ENCODE measurements at places on chromosomes 2 and 18.

DNA sequence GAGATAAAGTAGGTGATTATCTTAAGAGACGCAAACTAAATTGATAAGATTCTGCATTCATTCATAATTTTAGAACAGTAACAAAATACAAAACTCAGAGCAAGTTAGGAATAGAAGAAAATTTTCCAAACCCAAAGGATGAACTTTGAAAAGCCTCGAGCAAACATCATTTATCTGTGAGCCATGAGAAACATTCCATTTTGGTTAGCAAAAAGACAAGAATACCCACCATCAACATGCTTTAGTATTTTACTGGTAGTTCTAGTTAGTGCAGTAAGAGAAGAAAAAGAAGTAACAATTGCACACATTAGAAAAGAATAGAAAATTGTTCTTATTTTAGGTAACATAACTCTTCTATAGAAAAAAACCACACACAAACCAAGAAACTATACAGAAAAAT is 291.3 kb upstream of the TCF4 start:
- DNase-seq = no peak

- no peak for DNase-seq
Measured at GRCh38 chr2:150526827-150527226, 39.4 kb upstream of the RND3 start.

- DNase-seq = no peak
Measured at GRCh38 chr2:144421606-144422510, 98.1 kb downstream of the ZEB2 start.

GRCh38 chr2:68357605-68358337 is 7.3 kb upstream of the PLEK start:
- DNase-seq = peak; percentile 27

DNA sequence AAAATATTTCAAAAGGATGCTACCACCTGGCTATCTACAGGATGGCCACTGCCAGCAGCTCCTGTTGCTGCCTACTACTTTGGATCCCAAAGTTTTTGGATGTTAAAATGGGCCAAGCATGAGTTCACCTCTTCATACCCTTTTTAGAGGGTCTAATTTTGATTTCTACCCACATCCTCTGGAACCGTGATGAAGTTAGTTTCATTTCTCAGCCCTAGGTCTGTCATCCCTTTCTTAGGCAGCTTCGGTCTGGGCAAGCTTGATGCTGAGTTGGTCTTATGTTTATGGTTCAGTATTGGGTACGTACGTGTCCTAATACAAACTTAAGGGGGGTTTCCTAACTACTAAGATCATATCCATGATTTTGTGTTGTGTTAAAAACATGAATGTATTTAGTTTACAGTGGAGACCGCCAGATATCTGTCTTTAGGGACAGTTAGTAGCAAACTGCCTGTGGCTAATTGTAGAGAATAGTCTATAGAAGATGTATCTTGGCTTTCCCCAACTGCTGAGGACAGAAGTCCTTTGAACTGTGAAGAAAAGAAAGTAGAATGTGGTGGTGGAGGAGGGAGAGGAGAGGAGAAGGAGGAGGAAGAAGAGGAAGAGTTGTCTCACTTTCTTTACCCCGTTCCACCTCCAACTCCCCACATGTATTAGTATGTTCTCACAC is 184.9 kb downstream of the UBE2E3 start:
- DNase-seq = no peak

- DNase-seq = no peak
Measured at GRCh38 chr2:209471037-209471436, 47.2 kb downstream of the MAP2 start.

GRCh38 chr2:120177001-120177621 is 46.1 kb downstream of the TMEM185B start:
- DNase-seq = no peak

DNA sequence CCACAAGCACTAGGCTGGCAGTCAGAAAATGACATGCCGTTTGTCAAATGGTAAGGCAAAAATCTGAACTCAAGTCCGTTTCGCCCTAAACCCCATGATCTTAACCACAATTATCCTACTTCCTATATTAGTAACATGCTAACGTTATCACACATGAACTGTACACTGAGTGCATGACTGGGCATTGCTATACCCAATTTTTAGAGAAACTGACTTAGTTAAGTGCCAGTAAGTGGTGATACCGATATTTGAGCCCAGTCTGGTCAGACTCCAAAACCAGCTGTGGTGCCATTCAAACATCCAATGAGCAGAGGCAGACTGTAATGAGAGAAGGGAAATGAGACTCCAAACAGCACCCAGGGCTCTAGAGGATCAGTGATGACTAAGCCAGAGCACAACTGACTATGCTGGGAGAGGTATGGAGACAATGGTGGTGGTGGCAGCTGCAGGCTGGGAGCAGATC is 311.7 kb upstream of the PKDCC start:
- DNase-seq = no peak

DNA sequence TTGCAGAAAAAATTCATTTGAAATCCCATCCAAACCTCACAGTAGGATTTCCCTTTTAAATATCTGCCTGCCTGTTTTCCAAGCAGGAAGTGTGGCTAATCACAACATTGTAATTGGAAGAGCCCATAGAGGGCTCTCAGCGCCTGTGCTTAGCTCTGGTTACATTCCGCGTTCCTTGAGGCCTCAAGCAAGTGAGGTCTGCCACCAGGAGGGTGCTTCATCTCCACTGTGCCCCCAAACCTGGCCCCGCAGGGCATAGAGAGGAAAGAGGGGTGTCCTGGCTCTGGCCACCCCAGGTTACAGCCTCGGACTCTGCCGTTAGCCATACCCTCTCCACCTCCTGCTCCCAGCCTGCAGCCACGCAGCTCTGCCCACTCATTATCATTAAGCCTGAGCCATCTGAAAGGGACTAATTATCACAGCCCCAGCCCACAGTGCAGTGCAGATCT is 214.8 kb downstream of the SP3 start:
- no peak for DNase-seq

DNA sequence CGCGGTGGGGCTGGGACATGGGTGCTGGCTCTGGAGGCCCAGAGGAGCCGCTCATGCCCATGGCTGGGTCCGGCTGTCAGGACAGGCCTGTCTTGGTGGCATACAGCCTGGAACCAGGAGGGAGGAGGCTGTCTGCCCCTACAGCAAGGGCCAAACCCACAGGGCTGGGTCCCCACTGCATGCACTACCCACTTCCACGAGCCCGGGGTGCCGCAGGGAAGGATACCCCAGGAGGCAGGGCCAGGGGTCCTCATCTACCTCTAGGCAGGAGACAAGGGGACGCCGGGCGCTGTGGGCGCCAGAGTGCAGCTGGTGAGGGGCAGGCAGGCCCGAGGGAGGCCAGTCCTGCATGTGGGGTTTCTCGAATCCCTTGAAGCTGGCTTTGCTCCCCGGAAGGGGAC is 95.1 kb upstream of the GPC1 start:
- DNase-seq = no peak
